ENCODE measurements at places on chromosomes 5 and 9. TPM values are rescaled to one million over a fixed set of nuclear protein-coding genes. Genes with fewer than 3 reads are reported as not detected.

- no peak for DNase-seq
These were observed 79.6 kb downstream of the PAPPA start for GRCh38 chr9:116233160-116233530.

DNA sequence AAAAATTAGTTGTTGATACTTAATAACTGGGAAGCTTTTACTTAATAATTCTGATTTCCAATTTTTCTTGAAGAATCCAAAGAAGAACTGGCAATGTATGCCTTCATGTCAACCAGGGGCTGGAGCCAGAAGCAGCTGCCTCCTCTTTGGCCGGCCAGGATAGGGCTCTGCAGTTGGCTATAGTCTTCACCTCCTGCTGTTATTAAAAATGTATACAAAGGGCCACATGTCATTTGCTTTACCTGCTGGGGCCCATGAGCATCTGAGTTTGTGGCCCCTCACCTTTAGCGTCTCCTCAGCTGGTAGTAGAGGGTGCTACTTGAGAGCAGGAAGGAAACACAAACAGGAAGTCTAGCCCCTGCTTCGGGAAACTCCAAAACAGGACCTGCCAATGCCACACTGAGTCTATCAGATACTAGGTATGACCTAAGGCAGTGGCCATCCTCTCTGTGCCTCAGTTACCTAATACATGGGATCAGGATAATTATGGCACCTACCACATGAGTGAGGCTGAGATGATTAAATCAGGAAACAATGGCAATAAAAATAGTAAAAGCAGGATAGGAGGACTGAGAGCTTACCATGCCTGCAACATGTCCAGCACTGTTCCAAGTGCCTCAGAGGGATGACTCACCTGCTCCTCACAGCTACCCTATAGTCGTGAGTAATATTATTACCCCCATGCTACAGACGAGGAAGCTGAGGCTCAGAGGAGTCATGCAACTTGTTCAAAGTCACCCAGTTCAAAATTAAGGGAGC lies 21.3 kb downstream of the CCDC69 start:
- DNase-seq = no peak

TMEM232 gene
- 2.2 TPM for polyA plus RNA-seq

DNA sequence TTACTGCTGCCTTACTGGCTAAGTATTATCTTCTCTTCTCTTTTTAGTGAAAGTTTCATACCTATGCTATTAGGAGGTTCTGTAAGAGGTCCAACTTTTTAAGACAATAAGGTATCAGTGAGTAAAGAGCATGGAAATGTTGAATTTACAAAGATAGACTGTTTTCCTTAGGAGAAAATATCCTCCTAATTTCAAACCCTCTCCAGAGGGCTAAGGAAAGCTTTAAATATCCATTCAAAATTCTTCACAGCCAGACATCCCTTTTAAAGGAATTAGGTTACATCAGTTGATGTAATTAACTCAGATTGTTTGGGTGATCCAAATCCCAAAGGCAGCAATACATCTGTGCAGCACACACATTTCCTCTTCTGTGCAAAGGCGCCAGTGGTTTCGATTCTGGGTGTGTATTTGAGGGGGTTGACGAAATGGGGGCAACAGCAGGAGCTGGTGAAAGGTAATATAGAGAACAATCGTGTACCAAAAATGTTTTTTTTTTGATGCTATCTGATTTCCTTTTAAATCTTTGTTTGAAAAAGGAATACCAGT lies 273.8 kb upstream of the RPS23 start:
- no peak for DNase-seq

GRCh38 chr5:14714706-14715105 lies 50.2 kb downstream of the OTULIN start:
- no peak for DNase-seq

TEX48 gene
- not detected for polyA plus RNA-seq

DNA sequence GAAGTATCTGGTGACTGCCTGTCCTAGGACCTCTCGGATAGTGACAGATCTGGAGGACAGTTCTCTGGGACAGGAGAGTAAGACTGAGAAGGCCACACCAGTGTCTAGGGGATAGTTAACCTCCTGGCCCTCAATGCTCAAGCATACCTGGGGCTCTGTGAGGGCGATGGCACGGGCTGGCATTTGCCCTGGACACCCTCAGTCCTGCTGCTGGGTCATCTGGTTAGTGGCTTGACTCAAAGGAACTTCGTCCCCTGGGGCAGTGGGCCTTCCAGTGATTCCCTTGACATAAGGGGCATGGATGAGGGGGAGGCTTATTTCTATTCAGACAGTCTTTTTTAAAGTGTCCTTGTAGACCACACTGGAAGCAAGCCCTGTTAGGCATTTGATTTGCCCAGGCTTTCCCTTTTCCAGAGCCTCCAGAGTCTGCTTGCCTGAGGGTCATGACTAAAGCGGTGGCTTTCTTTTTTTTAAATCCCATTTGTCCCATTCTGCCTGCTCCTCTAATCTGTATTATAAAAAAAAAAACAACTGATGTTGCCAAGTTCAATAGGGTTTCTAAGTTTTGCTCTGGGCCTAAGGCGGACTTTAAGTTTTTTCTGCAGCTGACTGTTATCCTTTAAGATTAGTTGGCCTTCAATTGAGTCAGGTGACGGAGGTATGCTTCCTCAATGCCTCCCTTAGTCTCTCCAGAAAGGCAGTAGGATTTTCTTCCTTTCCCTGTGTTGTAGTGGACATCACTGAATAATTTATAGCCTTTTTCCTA lies 2083.5 kb upstream of the C9orf72 start:
- DNase-seq = no peak

- no peak for DNase-seq
These were observed 91.6 kb downstream of the ZNF462 start for GRCh38 chr9:106954558-106954957.

All from large intestine (tissue), 12 donors.